ENCODE measurements at places on chromosomes 11 and 22. TPM values are rescaled to one million over a fixed set of nuclear protein-coding genes. Genes with fewer than 3 reads are reported as not detected.

DNA sequence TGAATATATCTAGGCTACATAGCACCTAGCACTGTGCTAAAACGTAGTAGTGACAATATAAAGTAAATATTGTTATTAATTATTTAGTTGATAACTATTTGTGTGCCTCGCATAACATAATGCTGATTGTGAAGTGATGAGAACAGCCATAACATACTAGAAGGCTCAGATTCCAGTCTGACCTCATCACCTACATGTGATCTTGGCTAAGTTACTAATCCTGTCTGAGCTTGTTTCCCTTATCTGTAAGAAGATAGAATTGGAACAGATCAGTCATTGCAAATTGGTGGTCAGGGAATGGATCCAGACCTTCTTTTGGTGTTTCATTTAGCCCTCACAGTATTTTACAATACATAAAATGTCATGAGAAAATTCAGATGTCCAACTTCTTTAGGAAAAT, 103.4 kb upstream of the SEZ6L start:
- H3K27me3 ChIP-seq: no peaks in the 10 kb centered on the region
- H3K4me1 ChIP-seq: no peaks in the 10 kb centered on the region
- DNase-seq: no peak
- no peak overlapping the region for H3K27ac ChIP-seq
- no peak overlapping the region for H3K4me3 ChIP-seq
- no peaks in the 10 kb centered on the region for H3K36me3 ChIP-seq

DNA sequence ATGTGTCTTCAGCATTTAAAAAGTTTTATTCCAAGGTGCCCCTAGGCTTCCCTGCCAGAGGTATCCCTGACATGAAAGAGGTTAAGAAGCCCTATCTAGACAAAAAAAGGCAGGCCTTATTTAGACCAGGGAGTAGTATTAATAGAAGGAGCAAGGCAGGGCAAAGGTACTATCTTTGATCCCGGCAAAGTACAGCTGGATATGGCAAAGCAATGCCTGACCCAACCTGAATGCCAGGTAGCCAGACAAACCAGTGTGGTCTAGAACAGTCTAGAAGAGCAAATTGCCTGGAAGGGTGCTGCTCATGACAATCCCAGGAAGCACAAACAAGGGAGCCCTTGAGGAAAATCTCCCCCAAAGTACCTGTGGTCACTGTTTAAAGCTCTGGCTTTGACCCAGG, 62.6 kb upstream of the SYT13 start:
- H3K4me1 ChIP-seq: no peaks in the 10 kb centered on the region
- H3K27ac ChIP-seq: no peak overlapping the region
- H3K27me3 ChIP-seq: no peaks in the 10 kb centered on the region
- H3K4me3 ChIP-seq: no peak overlapping the region
- no peak for DNase-seq

GRCh38 chr11:116651098-116651736, 121.6 kb downstream of the BUD13 start:
- no peak overlapping the region for H3K27ac ChIP-seq
- H3K27me3 ChIP-seq: no peaks in the 10 kb centered on the region
- H3K36me3 ChIP-seq: no peaks in the 10 kb centered on the region
- no peaks in the 10 kb centered on the region for H3K4me1 ChIP-seq
- no peak for DNase-seq

- H3K4me3 ChIP-seq: no peak overlapping the region
- H3K27ac ChIP-seq: peak overlapping the region; percentile 89
- H3K4me1 ChIP-seq: peaks cover 19% of the 10 kb centered on the region
- DNase-seq: peak; percentile 58
- no peaks in the 10 kb centered on the region for H3K36me3 ChIP-seq
Measured at GRCh38 chr11:63765688-63766241, 2.8 kb downstream of the ZFTA start.

- no peaks in the 10 kb centered on the region for H3K4me1 ChIP-seq
- H3K4me3 ChIP-seq: no peak overlapping the region
- H3K36me3 ChIP-seq: no peaks in the 10 kb centered on the region
- DNase-seq: no peak
Measured at GRCh38 chr11:100709233-100709957, 22.3 kb downstream of the ARHGAP42 start.

- DNase-seq: peak; percentile 31
- H3K4me1 ChIP-seq: peaks cover 19% of the 10 kb centered on the region
- peak overlapping the region; percentile 88 for H3K27ac ChIP-seq
- no peak overlapping the region for H3K4me3 ChIP-seq
Measured at GRCh38 chr11:62446091-62446490, 27.3 kb downstream of the SCGB1A1 start.

- DNase-seq: peak; percentile 63
- H3K27me3 ChIP-seq: no peaks in the 10 kb centered on the region
- H3K4me3 ChIP-seq: no peak overlapping the region
- H3K36me3 ChIP-seq: no peaks in the 10 kb centered on the region
- peak overlapping the region; percentile 43 for H3K27ac ChIP-seq
Measured at GRCh38 chr11:114110952-114111947, 51.7 kb downstream of the ZBTB16 start.

DNA sequence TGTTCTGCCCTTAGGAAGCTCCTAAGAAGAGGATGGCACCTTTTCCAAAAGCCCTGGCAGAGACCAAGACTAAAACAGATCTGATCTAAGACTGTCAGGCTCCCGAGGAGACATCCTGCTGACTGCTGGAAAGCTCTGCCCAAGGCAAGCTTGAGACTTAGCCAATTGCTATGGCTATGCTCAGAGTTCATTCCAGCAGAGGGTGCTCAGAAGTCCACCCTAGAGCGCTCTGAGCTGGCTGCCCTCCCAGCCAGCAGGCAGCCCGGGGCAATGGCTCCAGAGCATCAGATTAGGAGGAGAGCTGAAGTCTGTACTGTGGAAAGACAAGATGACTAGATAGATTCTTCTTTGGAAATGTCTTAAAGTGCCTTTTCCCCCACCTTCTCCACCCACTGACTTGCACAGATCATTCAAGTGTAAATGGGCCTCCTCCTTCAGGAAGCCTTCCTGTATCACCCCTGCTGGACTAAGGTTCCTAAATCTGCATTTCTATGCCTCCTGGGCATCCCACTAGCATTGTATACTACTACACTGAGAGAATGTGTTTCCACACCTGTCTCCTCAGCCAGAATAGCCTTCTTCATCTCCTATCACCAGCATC, 23.4 kb downstream of the LRRC55 start:
- H3K4me3 ChIP-seq: no peak overlapping the region
- peaks cover 2% of the 10 kb centered on the region for H3K4me1 ChIP-seq
- H3K27me3 ChIP-seq: no peaks in the 10 kb centered on the region
- no peak for DNase-seq

GRCh38 chr11:72712168-72712751, 38.0 kb upstream of the PDE2A start:
- no peak overlapping the region for H3K4me3 ChIP-seq
- H3K36me3 ChIP-seq: no peaks in the 10 kb centered on the region
- no peaks in the 10 kb centered on the region for H3K27me3 ChIP-seq

- H3K27me3 ChIP-seq: no peaks in the 10 kb centered on the region
- H3K36me3 ChIP-seq: no peaks in the 10 kb centered on the region
- no peak overlapping the region for H3K4me3 ChIP-seq
- no peak for DNase-seq
- H3K27ac ChIP-seq: no peak overlapping the region
Measured at GRCh38 chr11:76814414-76814813, 31.3 kb downstream of the TSKU start.

GRCh38 chr11:79413268-79413667, 27.6 kb downstream of the TENM4 start:
- H3K4me3 ChIP-seq: no peak overlapping the region
- H3K4me1 ChIP-seq: peaks cover 16% of the 10 kb centered on the region
- no peak overlapping the region for H3K27ac ChIP-seq

DNA sequence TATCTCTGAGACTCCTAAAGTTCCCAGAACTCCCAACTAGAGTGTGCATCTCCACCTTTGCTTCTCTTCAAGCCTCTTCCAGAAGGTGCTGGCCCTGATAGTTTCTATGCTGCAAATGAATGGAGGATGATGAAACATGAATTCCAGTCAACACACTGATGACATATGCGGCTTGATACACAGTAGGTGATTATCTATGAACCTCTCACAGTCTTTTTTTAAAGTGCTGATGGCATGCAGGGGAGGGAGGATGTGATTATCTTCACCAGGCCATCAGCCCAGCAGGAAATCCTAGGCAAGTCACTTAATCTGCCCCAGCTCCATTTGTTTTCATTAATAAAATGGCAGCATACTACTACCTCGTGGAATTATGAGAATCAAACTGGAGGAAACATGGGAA, 548.5 kb downstream of the SOX6 start:
- no peaks in the 10 kb centered on the region for H3K4me1 ChIP-seq
- no peaks in the 10 kb centered on the region for H3K36me3 ChIP-seq
- no peak overlapping the region for H3K4me3 ChIP-seq
- no peak for DNase-seq

- no peak overlapping the region for H3K27ac ChIP-seq
- no peaks in the 10 kb centered on the region for H3K4me1 ChIP-seq
- DNase-seq: no peak
- no peaks in the 10 kb centered on the region for H3K36me3 ChIP-seq
- no peak overlapping the region for H3K4me3 ChIP-seq
- H3K27me3 ChIP-seq: no peaks in the 10 kb centered on the region
Measured at GRCh38 chr11:16776711-16777612, 38.5 kb downstream of the C11orf58 start.

- H3K27me3 ChIP-seq: no peaks in the 10 kb centered on the region
- no peaks in the 10 kb centered on the region for H3K36me3 ChIP-seq
- H3K4me1 ChIP-seq: no peaks in the 10 kb centered on the region
- DNase-seq: no peak
Measured at GRCh38 chr11:78620159-78620558, 45.5 kb upstream of the NARS2 start.

DNA sequence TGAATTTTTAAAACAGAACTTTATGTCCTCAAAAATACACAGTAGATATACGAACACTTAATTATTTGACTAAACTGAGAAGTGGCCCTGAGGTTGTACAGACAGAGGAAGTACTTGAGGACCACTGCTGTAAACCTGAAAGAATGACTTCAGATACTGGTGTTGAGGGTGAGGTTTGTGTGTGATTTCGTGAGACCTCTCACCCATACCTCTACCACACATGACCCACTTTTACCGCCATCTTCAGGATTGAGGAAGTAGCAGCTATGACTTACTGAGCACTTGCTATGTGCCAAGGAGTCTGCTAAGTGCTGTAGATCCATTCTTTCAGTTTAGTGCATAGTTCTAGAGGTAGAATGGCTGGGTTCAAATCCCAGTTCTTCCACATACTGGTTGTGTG, 21.9 kb downstream of the MMP13 start:
- H3K4me3 ChIP-seq: no peak overlapping the region
- no peak for DNase-seq
- no peak overlapping the region for H3K27ac ChIP-seq
- no peaks in the 10 kb centered on the region for H3K36me3 ChIP-seq

DNA sequence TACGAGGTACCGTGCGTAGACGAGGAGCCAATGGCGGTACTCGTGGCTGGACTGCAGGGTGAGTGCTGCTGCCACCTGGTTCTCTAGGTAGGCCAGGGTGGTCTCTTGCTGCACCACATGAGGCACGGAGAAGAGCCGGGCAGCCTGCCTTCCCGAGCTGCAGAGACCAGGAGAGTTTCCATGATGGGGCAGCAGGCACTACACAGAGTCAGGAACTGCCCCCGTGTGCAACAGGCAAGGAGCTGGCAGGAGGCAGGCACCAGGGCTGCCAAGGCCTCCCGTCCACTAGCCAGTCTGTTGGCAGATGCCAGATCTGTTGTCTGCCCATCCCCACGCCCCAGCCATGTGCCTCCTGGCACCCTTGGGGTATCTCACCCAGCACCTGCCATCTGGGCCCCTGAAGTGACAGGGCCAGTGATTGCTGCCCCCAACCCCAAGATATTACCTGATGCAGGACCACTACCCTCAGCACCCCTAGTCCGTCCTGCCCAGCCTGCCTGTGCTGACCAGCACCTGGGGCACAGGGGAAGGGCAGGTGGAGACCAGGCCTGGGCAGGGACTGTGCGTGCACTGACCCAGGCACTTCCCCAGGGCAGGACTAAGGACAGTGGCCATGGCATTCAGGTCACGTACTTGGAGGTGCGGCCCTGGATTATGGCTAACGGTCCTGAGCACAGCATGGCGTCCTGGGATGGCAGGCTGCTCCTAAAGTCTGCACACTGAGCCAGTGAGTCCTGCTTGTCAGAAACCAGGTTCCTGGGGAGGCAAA, 62.0 kb upstream of the CLTCL1 start:
- no peaks in the 10 kb centered on the region for H3K27me3 ChIP-seq
- H3K27ac ChIP-seq: no peak overlapping the region
- H3K36me3 ChIP-seq: peaks cover 2% of the 10 kb centered on the region
- H3K4me3 ChIP-seq: no peak overlapping the region
- DNase-seq: no peak
- H3K4me1 ChIP-seq: no peaks in the 10 kb centered on the region

DNA sequence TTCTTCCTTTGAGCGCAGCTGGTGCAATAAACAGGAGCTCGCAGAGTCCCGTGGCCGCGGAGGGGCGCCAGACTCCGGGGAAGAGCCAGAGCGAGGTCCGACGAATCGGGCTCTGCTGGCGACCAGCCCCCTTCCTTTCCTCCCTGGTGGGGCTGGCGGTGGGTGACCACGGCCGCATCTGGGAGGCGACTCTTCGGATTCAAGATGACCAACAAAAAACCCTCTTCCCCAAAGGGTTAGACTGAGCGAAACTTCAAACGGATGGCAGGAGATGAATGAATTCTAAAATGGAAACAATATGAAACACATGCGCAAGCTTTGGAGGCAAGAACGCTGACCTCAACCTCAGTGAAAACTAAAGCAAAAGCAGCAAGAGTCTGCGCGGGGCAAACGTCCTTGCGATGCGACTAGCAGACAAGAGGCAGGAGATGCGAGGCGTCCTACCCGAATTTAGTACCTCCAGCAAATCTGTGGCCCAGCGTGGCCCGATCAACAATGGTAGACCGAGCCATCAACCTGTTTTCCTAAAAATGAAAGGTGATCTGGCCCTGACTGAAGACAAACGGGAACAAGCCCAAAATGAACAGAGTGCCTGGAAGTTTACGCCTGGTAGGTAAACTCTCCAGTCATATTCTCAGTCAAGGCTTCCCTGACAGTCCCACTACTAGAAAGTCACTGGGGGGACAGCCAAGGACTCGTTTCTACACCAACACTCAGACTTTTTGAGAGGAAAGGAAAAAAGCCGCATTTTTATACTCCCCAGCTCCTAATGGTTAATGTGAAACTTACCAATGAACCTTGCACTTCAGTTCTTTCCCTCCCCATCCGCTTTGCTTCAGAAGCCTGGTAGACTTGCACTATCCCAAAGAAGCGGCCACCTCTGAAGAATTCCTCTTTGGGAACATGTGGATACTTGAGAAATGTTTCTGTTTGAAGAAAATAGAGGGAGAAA, 11.6 kb downstream of the MMP3 start:
- no peak for DNase-seq
- H3K36me3 ChIP-seq: no peaks in the 10 kb centered on the region
- no peak overlapping the region for H3K4me3 ChIP-seq
- no peaks in the 10 kb centered on the region for H3K4me1 ChIP-seq
- no peaks in the 10 kb centered on the region for H3K27me3 ChIP-seq

Gene EIF3D
- 186 TPM for total RNA-seq

Gene CAPN5
- 8.7 TPM for total RNA-seq

Gene CENPM
- total RNA-seq: 0.25 TPM

Gene PIM3
- total RNA-seq: 45.9 TPM

Gene MPEG1
- 1.8 TPM for total RNA-seq

Gene NLRP6
- total RNA-seq: 0.20 TPM

Gene THOC5
- total RNA-seq: 26.2 TPM
